ENCODE measurements at places on chromosomes 7 and 10.

DNA sequence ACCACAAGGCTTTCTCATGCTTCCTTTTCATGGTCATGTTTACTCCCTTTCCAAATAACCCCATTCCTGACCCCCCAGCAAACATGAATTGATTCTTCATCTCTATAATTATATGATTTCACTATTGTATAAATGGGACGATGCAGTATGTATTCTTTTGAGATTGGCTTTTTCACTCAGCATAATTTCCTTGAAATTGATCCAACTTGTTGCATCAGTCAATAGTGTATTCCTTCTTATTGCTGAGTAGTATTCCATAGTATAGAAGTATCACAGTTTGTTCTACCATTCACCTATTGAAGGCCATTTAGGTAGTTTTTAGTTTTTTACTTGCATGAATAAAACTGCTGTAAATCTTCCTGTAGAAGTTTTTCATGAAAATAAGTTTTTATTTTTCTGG is 264.7 kb downstream of the BAMBI start:
- DNase-seq, result no peak

DNA sequence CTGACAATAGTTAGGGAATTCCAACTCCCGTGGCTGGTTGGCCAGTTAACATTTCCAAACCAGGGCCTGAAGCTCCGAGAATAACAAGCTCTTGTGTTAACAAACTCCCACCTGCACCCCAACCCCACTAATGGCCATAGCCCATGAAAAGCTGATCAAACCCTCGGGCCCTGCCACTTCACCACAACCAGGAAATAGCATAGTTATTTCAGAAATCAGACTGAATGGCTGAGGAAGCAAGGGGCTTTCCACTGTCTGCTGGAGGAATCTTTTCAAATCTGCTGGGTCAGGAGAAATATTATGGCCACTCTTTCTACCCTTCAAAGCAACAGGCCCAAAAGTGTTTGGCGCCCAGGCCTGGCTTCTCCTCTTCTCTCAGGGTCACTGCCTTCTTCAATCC is 145.6 kb downstream of the GLCCI1 start:
- no peak for DNase-seq

DNA sequence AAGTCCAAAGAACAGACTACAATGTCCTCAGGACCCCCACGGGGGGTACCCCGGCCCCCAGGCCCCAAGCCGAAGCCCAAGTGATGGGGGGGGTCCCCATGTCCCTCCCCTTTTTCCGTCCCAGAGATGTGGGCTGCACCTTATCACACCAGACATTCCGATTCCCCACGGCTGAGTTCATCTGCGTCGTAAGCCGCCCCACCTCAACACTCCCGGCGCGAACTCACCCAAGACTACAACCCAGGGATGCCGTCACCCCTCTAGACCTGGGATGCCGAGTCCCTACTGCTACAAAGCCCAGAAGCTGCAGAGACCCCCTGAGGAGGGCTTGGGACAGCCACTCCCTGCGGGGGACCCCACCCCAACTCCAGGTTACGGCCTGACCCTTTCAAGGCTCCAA is 14.5 kb downstream of the PDGFA start:
- DNase-seq, result no peak

- DNase-seq, result no peak
Observed at GRCh38 chr10:9103301-9103700, 1048.8 kb downstream of the GATA3 start.

DNA sequence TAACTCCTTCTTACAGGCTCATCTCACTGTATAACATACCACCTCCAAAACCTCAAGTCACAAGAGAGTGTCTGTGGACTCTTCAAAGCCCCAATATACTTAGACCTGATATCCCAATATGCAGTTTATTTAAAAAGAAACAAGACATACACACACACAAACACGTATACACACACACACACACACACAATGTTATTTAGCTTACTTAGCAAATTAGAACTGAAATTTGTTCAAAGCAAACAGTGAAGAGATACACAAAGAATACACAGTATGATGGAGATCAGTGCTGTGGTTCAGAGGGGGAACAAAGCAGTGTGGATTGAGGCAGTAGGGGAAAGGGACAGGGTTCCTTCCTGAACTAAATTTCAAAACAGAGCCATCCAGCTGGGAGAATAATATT is 807.2 kb downstream of the IPMK start:
- no peak for DNase-seq

GRCh38 chr7:42831006-42831717 is 80.7 kb downstream of the C7orf25 start:
- DNase-seq, result peak; percentile 68

DNA sequence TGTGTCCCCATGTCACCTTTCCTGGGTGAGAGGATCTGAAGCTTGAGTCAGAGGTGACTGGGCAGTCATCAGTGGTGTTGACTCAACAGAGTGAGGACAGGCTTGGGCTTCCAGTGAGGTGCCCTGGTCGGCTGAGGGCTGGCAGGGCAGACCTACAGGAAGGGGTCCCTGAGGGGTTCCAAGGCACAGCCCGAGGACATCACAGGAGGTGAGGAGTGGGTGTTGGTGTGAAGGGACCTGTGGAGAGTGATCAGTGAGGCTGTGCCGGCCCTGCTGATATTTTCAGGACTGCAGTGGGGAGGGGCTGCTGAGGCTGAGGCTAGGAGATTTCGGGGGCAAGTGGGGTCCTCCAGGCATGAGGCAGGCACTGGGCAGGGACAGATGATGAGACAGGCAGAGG is 545.5 kb downstream of the TCERG1L start:
- no peak for DNase-seq

GRCh38 chr7:107931740-107932515 is 40.9 kb downstream of the DLD start:
- no peak for DNase-seq

DNA sequence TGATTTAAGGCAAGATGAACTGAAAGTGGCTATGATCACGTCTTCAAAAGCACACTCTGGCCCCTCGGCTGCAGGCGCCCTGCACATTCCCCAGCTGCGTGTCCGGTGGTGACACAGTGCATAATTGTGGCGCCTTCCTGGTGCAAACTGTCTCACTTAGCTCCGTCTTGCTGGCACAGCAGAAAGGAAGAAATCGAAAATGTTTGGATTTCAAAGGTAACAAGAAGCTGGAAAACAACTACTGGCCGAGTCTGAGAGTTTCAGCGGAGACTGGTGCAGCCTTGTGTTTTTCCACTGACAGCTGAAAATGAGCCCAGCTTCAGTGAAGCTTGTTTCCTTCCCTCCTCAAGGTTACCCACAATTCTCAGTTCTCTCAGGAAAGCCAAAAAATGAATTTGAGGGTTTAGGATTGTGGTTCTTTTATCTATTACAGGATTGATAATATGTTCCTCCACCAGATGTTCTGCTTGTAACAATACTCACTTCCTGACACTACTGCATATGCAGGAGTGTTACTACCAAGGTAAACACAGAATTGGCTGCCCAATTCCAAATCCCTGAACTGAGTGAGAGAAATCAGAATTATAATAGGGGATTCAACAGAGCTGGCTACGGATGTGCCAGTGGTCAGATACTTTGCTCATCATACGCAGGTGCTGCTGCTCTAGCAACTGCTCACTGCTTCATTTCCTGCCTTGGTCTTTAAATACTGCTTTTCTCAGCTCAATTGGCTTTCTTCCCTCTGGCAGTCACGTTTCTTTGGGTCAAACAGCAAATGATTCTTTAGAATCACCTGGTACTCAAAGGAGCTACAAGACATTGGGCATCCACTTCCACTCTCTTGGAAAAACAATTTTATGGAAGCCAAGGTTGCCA is 63.7 kb downstream of the TRUB1 start:
- DNase-seq, result no peak

- no peak for DNase-seq
Observed at GRCh38 chr10:68837626-68838322, 10.4 kb downstream of the STOX1 start.

DNA sequence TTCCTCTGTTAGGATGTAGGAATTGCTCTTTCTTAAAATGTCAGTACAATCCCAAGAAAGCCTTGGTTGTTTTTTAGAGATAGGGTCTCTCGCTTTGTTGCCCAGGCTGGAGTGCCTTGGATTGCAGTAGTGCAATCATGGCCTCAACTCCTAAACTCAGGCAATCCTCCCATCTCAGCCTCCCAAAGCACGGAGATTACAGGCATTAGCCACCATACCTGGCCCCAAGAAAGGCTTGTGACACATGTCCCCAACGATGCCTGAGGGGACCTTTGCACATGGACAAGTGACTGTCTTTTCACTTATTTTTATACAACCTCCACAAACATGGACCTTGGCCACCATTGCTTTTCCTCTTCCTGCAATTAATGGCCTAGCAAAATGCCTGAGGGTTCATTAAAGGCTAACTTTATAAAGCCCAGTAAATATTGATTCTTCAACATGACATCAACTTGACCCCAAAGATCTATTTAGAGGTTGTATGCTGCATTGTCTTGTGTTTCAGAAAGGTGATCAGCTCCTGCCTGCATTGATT is 10.0 kb upstream of the SPOCK2 start:
- no peak for DNase-seq

GRCh38 chr10:104433669-104434068 is 80.0 kb downstream of the CFAP58 start:
- no peak for DNase-seq

DNA sequence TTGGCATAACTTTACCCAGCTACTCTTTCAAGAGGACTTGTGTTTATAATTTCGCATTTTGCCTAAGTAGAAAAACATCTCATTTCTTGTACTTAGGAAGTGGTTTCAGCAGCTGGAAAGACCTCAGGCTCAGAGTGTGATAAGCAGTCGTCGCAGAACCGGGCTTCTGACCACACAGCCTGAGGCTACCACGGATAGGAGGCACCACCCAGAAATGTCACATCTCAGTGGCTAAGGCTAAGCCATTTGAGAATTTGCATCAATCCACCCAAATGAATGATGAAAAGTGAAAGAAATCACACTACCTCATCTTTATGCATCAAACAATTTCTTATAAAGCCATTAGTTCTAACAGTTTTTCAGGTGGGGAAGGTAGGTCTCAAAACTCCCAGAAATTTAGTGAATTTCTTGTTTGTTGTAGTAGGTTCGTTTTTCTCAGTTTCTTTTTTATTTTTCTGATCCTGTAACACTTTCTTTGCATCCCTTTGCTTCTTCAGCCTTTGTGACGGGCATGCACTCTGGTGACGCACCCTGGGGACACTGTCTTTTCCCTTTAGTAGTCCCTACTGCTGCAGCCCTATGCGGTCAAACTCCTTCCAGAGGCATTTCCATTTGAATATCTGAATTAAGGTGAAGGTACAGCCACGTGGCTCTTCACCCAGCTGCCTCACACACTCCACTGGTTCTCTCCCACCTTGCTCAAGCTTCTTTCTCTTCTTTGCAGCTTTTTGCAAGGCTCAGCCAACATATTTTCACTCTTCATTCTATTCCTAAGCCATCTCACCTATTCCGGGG is 68.5 kb downstream of the MAP3K8 start:
- peak; percentile 15 for DNase-seq

GRCh38 chr7:156780724-156781455 is 112.1 kb downstream of the LMBR1 start:
- no peak for DNase-seq

Data from NCI-H226 (cell line).